Stimulated activated CD8-positive, alpha-beta memory T cell treated with anti-CD3 and anti-CD28 coated beads, Interleukin-4, amount 100 ng/mL, for 1 hour (primary cell): ENCODE measurements at places on chromosomes 3 and 15.

DNA sequence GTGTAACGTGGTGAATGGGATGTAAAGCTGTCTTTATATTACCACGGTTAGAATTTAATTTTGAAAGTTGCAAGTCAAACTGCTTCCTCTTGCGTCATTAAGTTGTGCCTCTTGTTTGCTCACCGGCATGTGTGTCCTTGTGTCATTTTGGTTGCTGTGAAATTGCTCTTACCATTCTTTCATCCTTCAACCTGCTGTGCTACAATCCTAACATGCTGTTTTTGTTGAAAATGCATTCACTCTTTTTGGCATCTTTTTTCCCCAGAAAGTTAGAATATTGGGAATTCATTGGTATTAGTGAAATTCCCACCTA lies 164.7 kb downstream of the PGPEP1L start:
- no peak for DNase-seq

DNA sequence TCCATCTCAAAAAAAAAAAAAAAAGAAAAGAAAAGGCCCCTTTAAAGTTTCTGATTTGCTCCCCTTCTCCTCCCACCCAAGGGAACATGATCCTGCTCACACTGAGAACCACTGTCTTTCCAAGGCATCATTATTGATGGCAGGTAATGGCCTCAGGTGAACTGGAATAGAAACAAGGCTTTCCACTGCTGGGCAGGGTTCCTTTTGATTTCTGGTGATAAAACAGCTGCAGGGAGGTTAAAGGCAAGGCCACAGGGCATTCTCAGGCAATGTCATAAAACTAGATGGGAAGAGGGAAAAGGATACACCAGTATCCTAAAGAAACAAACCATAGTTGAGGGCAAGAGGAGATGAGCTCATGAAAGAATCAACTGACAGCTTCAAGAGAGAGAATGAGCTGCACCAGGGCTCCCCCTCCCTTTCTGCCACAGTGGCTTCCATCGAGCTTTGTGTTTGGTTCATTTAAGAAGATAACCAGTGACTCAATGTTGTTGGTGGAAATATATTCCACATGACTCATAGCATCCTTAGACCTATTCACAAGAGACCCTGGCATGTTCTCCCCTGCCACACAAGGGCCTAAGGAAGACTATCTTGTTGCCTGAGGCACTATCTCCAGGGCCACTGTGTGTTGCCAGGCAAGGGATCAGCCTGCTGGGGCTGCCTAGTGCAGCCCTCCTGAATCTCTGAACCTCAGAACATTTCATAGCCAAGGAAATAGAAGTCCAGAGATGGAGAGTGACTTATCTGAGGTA lies 86.4 kb downstream of the WDR76 start:
- DNase-seq, result no peak

DNA sequence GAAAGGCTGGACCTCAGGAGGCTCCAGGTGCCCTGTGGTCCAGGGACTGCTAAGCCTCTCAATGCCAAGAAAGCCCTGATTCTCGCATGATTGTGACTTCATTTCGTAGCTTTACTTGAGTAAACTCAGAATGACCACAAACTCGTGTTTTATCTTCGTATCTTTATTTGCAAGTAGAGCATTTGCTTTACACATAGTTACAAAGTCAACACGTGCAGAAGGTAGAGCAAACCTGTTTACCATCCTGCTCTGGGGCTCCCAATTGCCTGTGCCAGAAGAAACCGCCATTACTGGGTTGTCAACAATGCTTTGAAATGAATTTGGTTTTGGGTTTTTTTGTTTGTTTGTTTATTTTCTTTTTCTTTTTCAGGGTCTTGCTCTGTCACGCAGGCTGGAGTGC lies 5.8 kb upstream of the MESP1 start:
- no peak for DNase-seq

- DNase-seq, result no peak
Measured at GRCh38 chr15:26868029-26868685, 1.3 kb downstream of the GABRA5 start.

DNA sequence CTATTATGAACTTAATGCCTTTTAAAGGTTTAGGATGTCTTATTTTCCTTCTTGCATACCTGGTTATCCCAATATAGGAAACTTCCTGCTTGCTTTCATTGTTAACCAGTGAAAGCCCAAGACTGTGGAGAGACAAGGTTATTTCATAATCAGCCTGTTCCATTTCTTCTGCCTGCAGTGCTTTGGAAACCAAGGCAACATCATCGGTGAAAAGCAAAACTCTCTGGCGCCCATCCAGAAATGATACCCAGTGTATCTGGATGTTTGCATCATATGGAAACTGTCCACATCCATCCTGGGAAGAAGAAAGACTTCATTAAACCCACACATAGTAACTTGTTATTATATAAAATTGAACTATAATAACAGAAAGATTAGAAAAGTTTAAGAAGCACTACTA lies 170.1 kb downstream of the VPS13C start:
- no peak for DNase-seq

DNA sequence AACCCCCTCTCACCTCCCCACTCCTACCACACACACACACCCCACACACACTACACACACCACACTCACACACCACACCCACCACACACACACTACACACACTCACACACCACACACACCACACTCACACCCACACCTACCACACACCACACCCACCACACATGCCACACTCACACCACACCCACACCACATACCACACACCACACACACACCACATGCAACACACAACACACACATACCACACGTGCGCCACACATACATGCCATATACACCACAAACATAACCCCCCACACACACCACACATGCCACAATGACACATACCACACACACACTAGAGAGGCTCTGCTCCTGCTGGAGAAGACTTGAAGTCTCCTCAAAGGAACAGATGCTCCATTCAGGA lies 5.9 kb upstream of the ITPKA start:
- DNase-seq, result no peak
